ENCODE measurements at places on chromosomes 2 and 18.

- DNase-seq = no peak
Observed at GRCh38 chr18:7303316-7304060, 72.6 kb downstream of the LRRC30 start.

DNA sequence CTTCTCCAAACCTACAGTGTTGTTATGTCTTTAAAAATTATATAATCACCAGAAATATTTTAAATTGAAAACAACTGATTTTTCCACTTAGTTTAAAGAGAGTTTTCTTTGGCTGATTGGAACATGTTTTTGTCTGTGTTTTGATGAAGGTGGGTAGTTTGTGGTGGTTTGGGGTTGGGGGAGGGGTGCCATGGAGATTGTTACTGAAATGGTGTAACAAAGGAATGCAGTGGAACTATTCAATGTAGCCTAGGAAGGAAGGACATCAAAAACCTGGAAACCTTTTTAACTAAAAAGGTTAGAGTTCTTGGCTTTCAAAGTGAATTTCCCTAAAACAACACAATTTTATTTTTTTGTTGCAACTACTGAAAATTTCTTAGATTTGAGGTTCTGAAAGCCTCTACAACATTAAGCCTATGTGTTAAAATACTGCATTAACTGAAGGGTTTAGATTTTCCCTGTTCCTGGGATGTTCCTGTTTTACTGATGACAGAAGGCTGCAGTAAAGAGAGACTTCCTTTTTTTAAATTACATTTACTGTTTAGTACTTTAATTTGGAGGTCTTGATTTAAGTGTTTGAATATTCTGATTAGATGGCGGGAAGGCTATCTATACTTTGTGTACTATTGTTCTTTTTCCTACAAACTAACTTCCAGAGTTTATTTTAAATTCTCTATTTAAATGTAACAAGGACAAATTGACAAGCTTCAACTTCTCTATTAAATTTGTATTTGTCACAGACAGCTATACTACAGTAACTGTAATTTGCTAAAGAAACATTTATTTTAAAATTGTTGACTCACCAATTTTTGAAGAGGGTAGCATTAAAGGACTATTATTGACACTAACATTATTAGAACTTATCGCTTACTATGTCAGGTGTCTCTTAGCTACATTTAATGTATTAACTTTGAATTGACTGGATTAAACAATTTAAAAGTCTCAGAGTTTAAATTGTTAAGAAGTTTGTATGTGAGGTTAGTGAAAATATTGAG, 87.7 kb downstream of the LIMS1 start:
- DNase-seq = no peak

GRCh38 chr2:219448099-219448775, 13.6 kb downstream of the SPEG start:
- DNase-seq = no peak

DNA sequence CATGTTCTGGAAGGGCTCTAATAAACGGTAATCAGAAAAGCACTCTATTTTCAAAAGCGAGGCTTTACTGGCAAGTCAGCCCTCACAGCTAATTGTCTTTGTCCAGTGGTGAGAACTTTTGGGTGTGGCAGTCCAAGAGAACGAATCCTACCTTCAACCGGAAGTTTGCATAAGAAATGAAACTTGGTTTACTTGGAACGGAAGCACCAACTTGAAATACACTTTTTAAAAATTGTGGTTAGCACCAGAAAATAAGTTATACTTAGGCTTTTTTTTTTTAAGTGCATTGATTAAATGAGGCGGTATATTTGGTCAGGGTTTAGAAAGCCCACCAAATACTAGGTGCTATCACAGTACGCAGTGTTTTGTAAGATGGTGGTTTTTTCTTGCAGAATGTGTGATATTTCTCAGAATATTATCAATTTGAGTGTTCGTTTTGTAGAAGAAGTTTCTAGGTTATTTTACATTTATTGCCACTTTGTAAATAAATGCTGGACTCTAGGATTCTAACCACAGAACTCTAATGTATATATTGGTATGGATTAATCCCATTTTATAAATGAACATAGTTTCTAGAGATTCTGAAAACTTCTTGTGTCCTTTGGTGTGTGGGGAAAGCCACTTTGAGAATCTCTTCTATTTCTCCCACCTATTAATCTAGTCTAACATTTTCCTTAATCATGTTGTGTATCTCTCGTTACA, 1.2 kb downstream of the MYL12A start:
- no peak for DNase-seq

DNA sequence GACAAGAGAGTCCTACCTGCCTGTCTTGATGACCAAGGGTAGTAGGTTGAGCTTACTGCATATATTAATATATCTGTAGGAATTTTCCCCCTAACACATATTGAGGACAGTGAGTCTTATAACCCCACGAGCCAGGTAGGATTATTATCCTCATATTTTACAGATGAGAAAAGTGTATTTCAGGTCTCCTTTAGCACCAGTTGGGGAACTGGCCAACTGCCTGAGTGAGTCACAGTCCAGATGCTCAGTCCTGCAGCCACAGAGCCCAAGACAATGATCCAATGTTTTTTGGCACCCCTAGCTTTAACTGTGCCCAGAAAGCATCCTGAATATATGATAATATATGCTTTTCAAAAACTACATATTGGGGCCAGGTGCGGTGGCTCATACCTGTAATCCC, 30.8 kb upstream of the GLS start:
- DNase-seq = no peak
